ENCODE measurements at places on chromosomes 2 and 18.

DNA sequence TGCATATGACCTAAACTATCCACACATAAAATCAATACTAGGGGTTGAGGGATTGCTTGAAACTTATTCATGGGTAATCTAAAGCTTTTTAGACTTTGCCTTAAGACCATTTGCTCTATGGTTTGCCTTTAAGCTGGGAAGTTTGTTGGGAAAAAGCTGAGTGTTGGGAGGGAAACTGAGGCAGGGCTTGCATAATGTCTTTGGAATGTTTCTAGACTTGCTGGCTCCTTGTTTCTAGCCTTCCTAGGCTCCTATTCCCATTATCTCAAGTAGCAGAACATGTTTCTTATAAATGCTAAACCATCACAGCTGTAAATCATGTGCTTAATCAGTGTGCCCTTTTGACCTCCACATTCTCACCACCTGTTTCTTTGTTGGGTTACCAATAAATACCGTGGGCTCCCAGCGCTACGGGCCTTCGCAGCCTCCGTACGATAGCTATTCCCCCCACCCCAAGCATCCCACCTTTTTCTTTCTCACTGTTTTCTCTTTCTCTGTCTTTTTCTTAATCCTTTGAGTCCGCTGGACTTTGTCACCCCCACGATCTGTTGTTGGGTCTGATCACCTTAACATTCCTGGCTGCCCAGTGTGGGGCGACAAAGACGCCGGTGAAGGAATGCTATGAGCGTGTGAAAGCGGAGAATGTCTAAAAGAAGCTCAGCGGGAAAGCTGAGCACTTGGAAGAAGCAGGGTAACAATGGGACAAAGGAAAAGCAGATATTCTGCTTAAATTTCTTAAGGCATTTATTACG, 49.4 kb upstream of the CWC22 start:
- no peak for DNase-seq

GRCh38 chr2:196915507-196916189, 10.9 kb downstream of the PGAP1 start:
- DNase-seq: no peak

- DNase-seq: no peak
Observed at GRCh38 chr2:25521665-25522387, 151.6 kb downstream of the DTNB start.

DNA sequence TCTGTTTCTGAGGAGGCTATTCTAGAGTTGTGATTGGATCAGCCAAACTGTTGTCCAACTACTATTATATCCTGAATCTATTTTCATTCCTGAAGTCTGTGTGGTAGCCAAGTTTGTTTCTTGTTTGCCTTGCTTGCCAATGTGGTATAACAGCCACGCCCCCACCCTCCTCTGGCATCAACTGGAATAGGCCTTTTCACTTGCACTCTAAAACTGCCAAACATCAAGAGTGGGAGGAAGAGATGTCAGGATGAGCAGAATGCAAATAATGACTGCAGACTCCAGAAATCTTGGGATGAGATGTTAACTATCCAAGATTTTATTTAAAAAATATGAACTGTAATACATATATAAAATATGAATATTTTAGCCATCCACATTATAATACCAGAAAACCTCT, 246.1 kb downstream of the NRXN1 start:
- no peak for DNase-seq

DNA sequence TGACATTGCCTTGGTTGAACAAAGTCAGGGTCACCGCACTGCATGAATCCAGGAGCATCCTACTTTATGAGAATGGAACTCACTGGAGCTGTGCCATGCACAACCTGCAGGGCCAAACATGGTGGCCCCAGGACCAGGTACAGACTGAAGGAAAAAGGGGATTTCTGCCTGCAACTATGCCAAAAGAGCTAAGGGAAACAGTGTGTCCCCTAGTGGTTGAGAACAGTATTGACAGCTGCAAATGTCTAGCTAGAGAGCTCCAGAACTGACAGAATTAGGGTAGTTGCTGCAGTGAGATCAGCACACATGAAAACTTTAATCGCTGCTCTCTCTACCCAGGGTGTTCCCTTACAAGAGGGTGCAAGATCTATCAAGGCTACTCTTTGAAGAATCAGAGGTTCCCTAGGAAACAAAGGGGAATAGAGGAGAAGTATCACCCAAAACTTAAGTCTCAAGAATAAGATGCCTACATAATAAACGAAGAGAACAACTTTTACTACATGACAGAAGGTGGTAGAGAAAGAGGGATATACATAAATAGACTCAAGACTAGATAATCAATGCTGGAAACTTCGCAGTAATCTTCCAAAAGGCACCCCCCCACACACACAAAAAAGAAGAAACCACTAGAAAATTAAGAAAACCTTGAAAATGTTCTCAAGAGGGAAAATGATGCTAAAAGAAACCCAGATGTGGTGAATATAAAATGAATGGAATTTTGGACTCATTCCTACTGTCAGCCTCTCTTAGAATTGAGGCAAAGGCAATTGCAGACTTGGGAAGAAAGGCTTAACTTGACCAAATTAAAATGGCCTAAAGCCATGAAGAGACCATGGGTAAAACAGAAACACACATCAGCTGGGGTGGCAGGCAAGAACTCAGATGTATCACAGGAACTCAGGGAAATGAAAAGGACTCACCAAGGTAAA, 43.6 kb upstream of the IHH start:
- DNase-seq: no peak

- no peak for DNase-seq
Observed at GRCh38 chr2:101380376-101380775, 6.9 kb downstream of the CREG2 start.

All from stimulated activated CD4-positive, alpha-beta T cell treated with anti-CD3 and anti-CD28 coated beads, Interleukin-1b, Interleukin-23, amount 100 ng/mL, for 1 hour (primary cell).